ENCODE measurements at places on chromosomes 5 and 9.

GRCh38 chr9:8706531-8706930, 907.0 kb upstream of the DMAC1 start:
- no peak for DNase-seq

DNA sequence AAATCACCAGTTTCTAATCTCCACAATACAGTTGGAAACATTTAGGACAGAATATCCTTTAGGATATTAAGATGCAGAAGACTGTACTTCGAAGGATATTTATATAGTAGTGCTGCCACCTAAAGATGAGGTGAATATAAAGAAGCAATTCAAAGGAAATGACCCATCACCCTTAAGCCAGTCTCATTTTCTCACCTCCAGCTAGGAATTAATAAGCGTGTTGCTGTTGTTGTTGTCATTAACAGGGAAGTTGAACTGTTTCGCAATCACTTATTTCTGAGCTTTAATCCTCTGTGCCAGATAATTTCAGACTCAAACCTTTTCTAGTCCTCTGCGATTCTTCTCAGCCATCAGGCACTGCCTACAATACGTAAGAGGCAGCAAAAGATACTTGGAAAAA, 7.8 kb upstream of the PURA start:
- DNase-seq = no peak

DNA sequence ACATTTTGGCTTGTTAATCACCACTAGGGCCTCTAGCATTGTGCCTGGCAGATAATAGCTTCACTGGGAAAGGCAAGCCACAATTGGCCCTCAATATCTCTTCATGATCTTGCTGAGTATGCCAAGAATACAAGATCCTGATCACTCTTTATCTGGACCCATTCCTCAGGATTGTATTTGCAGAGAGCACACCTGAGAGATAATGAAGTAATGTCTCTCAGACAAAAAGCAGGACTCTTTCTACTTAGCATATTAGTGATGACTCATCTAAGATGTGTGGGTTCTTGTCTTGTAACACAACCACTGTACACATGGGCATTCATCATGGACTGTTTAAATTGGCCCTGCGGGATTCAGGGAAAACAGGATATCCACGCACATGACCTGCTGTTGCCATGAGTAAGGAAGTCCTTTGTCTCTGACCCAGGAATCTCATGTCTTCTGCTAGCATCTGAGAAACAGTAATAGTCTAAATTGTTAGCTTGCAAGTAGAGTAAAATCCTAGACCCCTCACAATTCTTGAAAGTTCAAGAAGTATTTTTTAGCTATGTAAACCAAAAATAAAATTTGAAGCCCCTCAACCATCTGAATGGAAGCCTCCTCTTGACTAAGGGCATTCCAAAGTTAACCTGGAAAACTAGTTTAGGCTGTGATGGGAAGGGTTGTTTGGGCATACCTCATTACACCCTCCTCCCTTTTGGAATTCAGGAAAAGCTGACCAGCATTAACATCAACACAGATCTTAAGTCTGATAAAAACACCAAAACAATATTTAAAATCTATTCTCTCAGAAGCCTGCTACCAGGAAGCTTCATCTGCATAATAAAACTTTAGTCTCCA, 28.0 kb upstream of the NFIL3 start:
- no peak for DNase-seq

DNA sequence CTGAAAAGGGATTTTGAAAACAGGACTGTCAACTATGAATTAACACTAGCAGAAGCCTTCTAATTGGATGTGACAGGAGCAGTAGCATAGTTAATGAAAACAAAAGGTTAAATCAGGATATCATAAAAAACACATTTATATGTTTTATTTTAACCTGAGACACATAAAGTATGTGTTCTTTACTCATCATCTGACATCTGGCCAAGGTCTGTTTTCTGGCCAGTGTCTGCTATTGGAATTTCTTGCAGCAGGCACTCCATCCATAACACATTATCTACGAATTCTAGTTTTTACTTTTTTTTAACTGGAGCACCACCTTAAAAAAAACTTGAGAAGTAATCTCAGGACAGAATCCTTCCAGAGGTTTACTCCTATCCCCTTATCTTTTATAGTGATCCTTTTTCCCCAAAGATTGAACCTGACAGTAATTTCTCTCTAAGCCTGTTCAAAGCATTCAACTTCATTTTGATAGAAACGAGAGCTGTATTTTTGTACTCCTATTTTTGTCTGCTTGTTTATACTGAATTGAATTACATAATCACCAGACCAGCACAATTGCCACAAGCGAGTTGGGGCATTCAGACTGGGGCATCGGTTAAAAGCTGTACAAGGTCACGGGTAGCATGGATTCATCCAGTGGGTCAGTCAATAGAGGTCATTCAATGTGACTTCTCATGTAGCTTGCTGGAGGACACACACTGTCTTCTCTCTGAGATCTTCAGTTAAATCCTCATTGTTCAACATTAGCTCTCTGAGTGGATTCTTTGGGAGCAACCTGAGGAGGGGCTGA, 205.6 kb upstream of the CLINT1 start:
- DNase-seq = no peak

- DNase-seq = no peak
Observed at GRCh38 chr9:87387351-87388011, 110.2 kb upstream of the DAPK1 start.

- DNase-seq = no peak
Observed at GRCh38 chr9:92965759-92966517, 18.6 kb downstream of the FGD3 start.

- DNase-seq = no peak
Observed at GRCh38 chr9:17578911-17579793, at the start of gene SH3GL2. TSS of gene SH3GL2 (plus strand) at chr9:17579066.

DNA sequence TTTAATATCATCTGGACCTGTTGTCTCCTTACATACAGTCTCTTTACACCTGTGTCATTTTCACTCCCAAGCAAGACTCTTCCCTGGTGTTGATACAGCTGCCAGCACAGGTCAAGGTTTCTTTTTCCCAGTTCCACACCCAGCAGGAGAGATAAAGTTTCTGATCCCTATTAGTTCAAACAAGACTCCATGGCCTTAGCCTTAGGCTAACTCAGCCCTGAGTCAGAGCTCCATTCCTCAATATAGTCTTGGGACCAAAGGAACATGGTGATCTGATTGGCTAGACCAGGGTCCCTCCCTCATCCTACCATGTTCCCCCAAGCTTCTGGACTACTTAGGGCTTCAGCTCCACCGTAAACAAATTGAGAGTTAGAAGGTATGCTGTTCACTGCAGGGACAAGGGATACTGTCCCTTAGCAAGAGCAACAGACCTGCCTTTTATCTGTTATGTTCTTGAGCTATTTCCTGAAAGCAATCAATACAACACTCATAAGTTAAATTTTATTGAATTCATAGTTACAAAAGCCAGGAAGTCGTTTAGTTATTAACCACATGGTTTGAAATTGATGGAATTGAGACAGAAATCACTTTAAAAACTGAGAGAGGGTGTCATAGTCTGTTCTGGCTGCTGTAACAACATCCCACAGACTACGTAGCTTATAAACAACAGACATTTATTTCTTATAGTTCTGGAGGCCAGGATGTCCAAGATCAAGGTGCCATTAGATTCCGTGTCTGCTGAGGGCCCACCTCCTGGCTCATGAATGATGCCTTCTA, 20.5 kb downstream of the SLC1A1 start:
- no peak for DNase-seq

DNA sequence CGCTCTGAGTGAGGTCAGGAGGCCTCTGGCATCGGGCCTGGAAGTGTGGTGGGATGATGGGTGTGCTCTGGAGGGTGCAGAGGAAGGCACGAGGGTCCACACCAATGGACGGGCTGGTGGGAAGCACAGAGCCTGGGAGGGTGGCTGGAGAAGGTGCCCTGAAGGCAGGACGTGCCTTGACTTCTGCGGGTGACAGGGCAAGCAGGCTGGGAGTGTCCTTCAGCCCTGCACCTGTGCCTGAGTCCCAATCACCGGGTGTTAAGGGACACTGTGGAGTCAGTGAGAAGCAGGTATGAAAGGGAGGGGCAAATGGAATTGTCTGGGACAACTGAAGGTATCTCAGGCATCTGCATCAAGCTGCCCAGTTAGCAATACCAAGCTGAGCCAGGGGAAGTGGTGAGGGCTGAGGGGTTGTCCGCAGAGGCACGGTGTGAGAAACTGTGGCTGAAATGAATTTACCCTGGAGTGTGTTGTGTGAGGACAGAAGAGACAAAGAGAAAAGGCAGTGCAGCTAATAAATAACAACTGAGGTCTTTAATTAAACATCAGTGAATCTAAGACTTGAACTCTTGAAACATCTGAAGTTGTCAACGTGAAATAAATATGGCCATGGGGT, 50.4 kb downstream of the DAP start:
- no peak for DNase-seq

GRCh38 chr5:65108786-65109743, 340.3 kb downstream of the CWC27 start:
- no peak for DNase-seq

DNA sequence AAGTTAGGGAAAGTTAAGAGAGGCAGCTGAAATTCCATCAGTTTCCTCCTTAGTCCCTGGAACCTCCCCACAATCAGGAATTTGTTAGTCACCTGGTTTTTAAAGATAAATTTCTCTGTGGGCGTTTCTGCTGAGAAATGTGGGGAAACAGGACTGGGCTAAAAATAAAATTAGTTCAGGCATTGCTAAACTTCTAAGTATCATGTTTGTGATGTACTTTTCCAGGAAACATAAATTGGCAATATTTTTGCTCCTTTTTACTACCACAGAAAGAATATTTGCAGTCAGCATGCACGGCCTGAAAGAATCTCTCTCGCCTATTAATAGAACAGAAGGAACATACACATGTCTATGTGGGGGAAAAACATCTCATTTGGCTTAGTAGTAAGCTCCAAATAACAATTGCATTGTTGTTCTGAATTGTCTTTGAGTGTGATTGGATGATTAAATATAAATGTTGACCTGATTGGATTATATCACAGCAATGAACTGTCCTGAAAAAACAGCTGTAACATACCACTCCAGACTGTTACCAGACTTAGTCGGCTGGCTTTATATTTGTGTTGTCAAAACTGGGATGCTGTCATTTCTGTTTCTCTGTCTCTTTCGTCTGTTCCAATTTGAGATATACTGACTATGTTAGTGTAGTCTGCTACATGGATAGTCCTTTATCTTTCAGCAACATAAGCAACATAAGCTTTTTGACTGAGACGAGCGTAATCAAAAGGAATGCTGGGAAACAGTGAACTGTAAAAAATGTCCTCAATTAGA, 12.9 kb downstream of the TJP2 start:
- DNase-seq = no peak

DNA sequence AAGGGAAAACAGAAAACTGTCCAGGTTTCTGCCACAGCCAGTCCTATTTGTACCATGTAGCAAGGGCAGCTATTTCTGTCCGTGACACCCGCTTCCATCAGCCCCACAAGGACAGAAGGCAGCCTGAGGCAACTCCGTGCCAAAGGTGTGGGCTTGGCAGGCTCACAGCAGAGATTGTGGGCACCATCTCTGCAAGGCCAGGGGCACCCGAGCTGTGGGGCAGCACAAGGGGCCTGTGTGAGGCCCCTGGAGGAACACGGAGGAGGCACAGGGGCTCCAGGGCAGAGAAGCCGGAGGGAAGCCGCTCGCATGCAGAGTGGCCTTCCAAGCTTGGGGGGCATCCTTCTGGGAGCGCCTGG, 43.5 kb downstream of the COL23A1 start:
- no peak for DNase-seq

DNA sequence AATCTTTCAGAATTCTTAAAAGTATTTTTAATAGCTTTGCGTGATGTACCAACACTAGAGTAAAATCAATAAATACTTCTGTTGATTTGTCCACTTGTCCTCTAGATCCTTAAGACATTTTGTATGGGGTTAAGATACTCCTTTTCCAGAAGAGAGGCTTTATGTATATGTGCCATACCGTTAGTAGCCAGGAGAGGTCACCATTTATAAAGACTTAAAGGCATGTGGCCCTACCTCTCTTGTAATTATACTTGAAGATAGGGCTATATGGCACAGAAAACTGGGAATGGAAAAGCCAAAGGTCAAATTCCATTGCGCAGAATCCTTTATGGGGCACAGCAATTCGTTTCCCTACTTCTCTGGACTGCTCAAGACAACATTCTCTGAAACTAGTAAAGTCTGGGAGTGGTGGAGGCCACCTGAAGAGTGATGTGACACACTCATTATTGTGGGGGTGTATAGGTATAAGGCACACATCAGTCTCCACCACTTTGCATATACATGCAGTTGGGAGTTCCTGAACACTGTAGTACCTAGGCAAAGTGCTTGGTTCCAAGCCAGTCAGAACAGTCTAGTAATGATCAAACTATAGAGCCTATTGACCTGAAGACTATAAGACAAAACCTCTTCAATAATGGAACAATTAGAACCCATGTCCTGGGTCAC, 140.1 kb upstream of the FBXL17 start:
- no peak for DNase-seq

GRCh38 chr9:112433499-112434392, 52.9 kb upstream of the KIAA1958 start:
- no peak for DNase-seq

DNA sequence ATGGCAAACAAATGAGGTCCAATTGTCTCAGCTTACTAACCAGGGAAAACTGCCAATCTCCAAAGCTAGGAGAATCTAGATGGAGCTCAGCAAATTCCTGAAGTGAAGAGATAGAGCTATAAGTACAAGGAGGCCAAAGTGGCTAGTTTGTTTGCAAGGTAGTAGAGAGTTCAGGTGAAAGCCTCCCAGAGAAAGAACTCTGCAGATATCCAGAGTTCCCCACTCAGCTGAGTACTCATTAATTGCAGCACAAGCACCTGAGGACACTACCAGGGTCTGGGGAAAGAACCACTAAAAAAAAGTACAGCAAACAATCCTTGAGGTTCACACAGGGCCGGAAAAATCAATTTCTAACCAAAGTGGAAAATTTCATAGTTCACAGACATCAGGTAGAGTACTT, 250.9 kb downstream of the TMEM232 start:
- no peak for DNase-seq
